ENCODE measurements at places on chromosomes 6 and 20. TPM values are rescaled to one million over a fixed set of nuclear protein-coding genes. Genes with fewer than 3 reads are reported as not detected.

The ARFRP1 gene
- total RNA-seq = 69.8 TPM

The NKX2-4 gene
- not detected for total RNA-seq

The SLPI gene
- total RNA-seq = 301 TPM

The CLPSL1 gene
- total RNA-seq = not detected

The PRPH2 gene
- total RNA-seq = 0.91 TPM

The HLA-DQA1 gene
- 30.1 TPM for total RNA-seq

The LCA5 gene
- total RNA-seq = 5.8 TPM

The OOEP gene
- total RNA-seq = not detected

The ZC3H12D gene
- total RNA-seq = 2.4 TPM

The CD109 gene
- 6.0 TPM for total RNA-seq

The ANKRD66 gene
- total RNA-seq = not detected

The ZNF391 gene
- total RNA-seq = 8.0 TPM

The MYLK4 gene
- total RNA-seq = 1.3 TPM

The RTEL1 gene
- total RNA-seq = 45.9 TPM

The SIRPD gene
- total RNA-seq = not detected

The ADISSP gene
- total RNA-seq = 36.6 TPM

The GRIK2 gene
- total RNA-seq = 1.8 TPM

The PRR18 gene
- 0.23 TPM for total RNA-seq

The KHDRBS2 gene
- total RNA-seq = 0.89 TPM

The POU5F1 gene
- 9.5 TPM for total RNA-seq

The OLIG3 gene
- total RNA-seq = not detected

The FRS3 gene
- total RNA-seq = 7.5 TPM

The CNR1 gene
- 9.4 TPM for total RNA-seq

The CCM2L gene
- 8.2 TPM for total RNA-seq

The PPT2 gene
- 19.0 TPM for total RNA-seq

The KIF25 gene
- total RNA-seq = not detected

The TMEM244 gene
- total RNA-seq = not detected

The TUBE1 gene
- 40.5 TPM for total RNA-seq

The GOPC gene
- 28.6 TPM for total RNA-seq

The RPN2 gene
- 215 TPM for total RNA-seq

The AGER gene
- 16.9 TPM for total RNA-seq

The ARHGAP40 gene
- 17.9 TPM for total RNA-seq

The ARMH2 gene
- total RNA-seq = not detected

The BTNL2 gene
- not detected for total RNA-seq

The MAPK13 gene
- total RNA-seq = 70.3 TPM

The TAGAP gene
- 4.9 TPM for total RNA-seq

The HLA-DQB1 gene
- 6.3 TPM for total RNA-seq

The OR2B6 gene
- total RNA-seq = not detected

The PNPLA1 gene
- 0.21 TPM for total RNA-seq

The STK35 gene
- 21.2 TPM for total RNA-seq

The TOX2 gene
- total RNA-seq = 3.9 TPM

The BIRC7 gene
- total RNA-seq = 0.60 TPM

The IYD gene
- total RNA-seq = 1.1 TPM

The RBM38 gene
- 18.2 TPM for total RNA-seq

Measured in ureter (tissue), 1 donor.